Thymus (tissue), 14 donors: ENCODE measurements at places on chromosomes 2 and 18.

DNA sequence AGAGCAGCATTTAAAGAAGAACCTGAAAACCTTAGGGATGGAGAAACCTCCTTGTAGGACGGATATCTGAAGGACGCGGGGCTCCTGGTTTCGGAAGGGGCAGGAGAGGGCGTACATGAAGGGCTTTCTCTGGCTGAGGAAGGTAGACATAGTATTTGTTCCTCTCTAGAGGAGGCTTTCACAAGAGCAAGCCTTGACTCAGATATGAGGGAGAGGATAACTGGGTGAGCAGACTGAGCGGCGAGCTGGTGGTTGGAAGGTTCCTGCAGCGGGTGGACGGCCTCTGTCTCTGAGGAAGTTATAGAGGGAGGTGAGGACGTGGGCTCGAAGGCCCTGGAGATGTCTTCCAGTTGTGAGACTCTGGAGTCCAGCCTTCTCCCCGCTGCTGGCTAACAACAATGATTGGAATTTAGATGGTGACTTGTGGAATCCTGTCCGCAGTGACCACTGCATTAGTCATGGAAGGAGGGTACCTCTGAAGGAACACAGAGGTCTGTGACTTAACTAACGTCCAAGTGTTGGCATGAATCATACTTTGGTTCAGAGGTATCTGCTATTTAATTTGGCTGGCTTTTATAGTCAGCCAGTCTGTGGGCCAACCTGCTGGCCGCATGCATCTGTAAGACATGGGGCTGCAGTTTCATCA lies 80.9 kb downstream of the ASAP2 start:
- no peak overlapping the region for H3K27ac ChIP-seq
- H3K27me3 ChIP-seq, result no peaks in the 10 kb centered on the region
- no peak for DNase-seq
- H3K4me3 ChIP-seq, result no peak overlapping the region
- H3K4me1 ChIP-seq, result no peaks in the 10 kb centered on the region

DNA sequence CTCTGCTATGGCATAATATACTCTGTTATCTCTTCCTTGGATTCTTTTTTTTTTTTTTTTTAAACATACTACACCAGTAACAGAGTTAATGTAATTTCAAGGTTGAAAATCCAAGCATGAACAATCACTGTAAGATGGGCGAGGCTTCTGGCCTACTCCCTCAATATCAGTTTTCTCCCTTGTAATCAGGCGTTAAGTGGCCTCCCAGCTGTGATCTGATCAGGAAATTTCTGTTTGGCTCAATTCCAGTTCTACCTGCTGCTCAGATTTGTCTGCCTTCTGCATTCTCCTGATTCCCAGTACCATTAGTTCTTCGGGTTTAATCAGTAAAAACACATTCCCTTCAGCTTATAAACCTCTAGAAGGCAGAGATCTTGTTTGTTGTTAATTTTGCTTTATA lies 18.6 kb downstream of the PRKD3 start:
- peaks cover 8% of the 10 kb centered on the region for H3K36me3 ChIP-seq

GRCh38 chr2:240524963-240525718 lies 32.6 kb downstream of the ANKMY1 start:
- H3K36me3 ChIP-seq, result peaks cover 39% of the 10 kb centered on the region
- H3K4me1 ChIP-seq, result no peaks in the 10 kb centered on the region

- DNase-seq, result no peak
- H3K27me3 ChIP-seq, result no peaks in the 10 kb centered on the region
- no peak overlapping the region for H3K4me3 ChIP-seq
- H3K27ac ChIP-seq, result no peak overlapping the region
Observed at GRCh38 chr2:88188748-88189147, 18.6 kb downstream of the THNSL2 start.

- no peaks in the 10 kb centered on the region for H3K4me1 ChIP-seq
- H3K27me3 ChIP-seq, result no peaks in the 10 kb centered on the region
- no peak for DNase-seq
- H3K4me3 ChIP-seq, result no peak overlapping the region
- no peaks in the 10 kb centered on the region for H3K36me3 ChIP-seq
Observed at GRCh38 chr18:63619661-63620060, 24.4 kb downstream of the SERPINB4 start.

GRCh38 chr2:232026910-232027309 lies 65.4 kb downstream of the DIS3L2 start:
- peaks cover 20% of the 10 kb centered on the region for H3K36me3 ChIP-seq
- H3K4me3 ChIP-seq, result no peak overlapping the region
- no peak for DNase-seq
- H3K27me3 ChIP-seq, result no peaks in the 10 kb centered on the region

DNA sequence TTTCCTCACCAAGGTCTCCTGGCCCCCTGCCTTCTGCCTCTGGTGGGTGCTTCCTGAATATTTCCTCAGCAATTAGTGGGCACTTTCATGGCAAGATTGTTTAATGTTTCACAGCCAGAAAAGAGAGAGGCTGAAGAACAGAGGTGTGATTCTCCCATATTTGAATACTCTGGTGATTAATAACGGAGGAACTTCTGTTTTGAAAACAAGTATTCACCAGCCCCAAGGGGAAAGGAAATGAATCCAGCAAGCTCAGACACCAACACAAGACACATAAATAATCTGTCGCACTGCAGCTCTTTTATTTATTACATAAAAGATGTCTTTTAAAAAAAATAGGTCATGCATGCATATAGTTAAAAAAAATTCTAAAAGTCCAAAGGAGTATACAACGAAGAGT lies 57.7 kb downstream of the MRPL35 start:
- H3K36me3 ChIP-seq, result no peaks in the 10 kb centered on the region
- H3K4me1 ChIP-seq, result no peaks in the 10 kb centered on the region
- H3K27ac ChIP-seq, result no peak overlapping the region
- DNase-seq, result no peak
- H3K4me3 ChIP-seq, result no peak overlapping the region
- peaks cover 2% of the 10 kb centered on the region for H3K27me3 ChIP-seq

GRCh38 chr2:168336786-168337388 lies 89.5 kb upstream of the STK39 start:
- no peak overlapping the region for H3K4me3 ChIP-seq
- H3K27ac ChIP-seq, result no peak overlapping the region
- no peaks in the 10 kb centered on the region for H3K27me3 ChIP-seq
- DNase-seq, result no peak

- H3K27ac ChIP-seq, result no peak overlapping the region
- H3K36me3 ChIP-seq, result no peaks in the 10 kb centered on the region
- DNase-seq, result no peak
- no peaks in the 10 kb centered on the region for H3K27me3 ChIP-seq
- no peaks in the 10 kb centered on the region for H3K4me1 ChIP-seq
Observed at GRCh38 chr2:138703242-138703641, 76.9 kb downstream of the NXPH2 start.

DNA sequence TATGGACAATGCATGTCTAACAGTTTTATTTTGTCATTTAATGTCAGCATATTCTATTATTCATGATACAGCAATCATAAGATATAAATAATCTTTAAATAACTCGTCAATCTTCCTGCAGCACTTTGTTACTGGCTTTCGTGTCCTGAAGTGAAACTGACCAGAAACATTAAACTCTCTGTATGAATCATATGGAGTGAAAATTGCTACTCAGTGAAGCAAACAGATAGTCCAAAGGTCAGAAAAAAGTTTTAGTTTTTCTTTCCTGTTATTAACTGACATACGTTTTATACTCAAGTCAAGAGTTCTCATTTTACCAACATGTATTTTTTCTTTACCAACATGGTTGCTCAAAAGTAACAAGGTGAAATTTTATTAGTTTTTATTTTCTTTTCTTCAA lies 106.8 kb upstream of the GALNT5 start:
- H3K27me3 ChIP-seq, result no peaks in the 10 kb centered on the region
- no peak overlapping the region for H3K4me3 ChIP-seq
- H3K4me1 ChIP-seq, result no peaks in the 10 kb centered on the region
- H3K27ac ChIP-seq, result no peak overlapping the region

GRCh38 chr2:240741091-240741490 lies 49.4 kb downstream of the AQP12A start:
- no peak overlapping the region for H3K27ac ChIP-seq
- no peaks in the 10 kb centered on the region for H3K36me3 ChIP-seq
- DNase-seq, result no peak
- H3K27me3 ChIP-seq, result no peaks in the 10 kb centered on the region
- no peak overlapping the region for H3K4me3 ChIP-seq

GRCh38 chr2:74497777-74498499 lies 1.5 kb downstream of the LBX2 start:
- peaks cover 39% of the 10 kb centered on the region for H3K4me1 ChIP-seq
- H3K36me3 ChIP-seq, result peaks cover 8% of the 10 kb centered on the region
- peaks cover 69% of the 10 kb centered on the region for H3K27me3 ChIP-seq
- DNase-seq, result no peak
- H3K27ac ChIP-seq, result no peak overlapping the region

GRCh38 chr2:135647836-135648579 lies 93.6 kb upstream of the UBXN4 start:
- peaks cover 48% of the 10 kb centered on the region for H3K36me3 ChIP-seq
- no peaks in the 10 kb centered on the region for H3K27me3 ChIP-seq
- H3K27ac ChIP-seq, result no peak overlapping the region

DNA sequence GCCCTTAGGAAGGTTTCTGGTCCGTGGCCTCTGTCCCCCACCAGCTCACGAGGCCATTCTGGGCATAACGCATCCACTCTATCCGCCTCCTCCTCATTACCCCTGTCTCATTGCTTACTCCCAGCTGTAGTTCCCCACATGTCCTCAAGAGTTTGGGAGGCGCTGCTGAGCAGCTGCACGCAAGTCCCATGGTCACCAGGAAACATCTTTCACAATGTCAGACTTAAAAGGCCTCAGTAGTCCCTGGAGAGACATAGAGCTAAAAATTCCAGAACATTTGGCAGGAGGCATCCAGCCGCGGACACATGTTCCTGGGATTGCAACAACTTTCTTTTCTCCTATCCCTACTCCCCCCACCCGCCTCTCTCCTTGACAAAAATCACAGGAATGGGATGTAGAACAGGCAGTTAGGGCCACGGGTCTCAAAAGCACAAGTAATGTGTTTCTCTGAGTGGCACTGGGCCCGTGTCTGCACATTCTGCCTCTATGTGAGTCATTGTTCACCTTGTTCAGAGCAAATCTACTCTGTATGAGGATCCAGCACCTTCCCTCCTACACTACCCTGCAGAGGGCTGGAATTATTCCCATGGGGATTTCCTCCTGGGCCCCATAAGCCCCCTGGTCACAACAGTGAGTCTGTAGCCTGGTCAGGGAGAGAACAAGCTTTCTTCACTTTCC lies 8.1 kb downstream of the LBH start:
- no peaks in the 10 kb centered on the region for H3K27me3 ChIP-seq
- peaks cover 44% of the 10 kb centered on the region for H3K4me1 ChIP-seq
- H3K27ac ChIP-seq, result peak overlapping the region; percentile 48
- peak; percentile 79 for DNase-seq
- H3K4me3 ChIP-seq, result no peak overlapping the region

DNA sequence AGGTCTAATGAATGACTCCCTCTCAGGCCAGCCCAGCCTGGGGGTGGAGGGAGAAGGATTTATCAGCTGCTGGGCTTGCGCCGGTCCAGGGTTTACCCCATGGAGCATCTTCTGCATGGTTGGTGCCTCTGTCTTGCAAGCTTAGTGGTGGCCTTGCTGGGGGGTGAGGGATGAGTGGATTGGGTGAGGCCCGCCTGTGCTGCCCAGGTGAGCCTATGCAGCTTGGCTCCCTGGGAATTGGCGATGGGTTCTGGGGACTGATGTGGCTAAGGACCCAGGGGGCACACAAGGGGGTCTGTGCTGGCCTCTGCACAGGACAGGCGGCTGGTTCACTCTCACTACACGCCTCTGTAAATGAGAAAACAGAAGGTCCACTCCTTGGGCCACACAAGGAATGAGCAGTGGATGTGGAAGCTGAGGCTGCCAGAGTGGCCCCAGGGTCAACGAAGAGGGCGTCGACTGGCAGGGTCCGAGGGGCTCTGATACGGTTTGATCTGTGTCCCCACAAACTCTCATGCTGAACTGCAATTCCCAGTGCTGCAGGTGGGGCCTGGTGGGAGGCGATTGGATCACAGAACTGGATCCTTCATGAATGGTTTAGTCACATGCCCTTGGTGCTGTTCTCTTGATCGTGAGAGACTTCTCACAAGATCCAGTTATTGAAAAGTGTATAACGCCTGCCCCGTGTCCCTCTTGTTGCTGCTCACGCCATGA lies 151.6 kb upstream of the HDAC4 start:
- H3K36me3 ChIP-seq, result no peaks in the 10 kb centered on the region
- H3K27me3 ChIP-seq, result no peaks in the 10 kb centered on the region

DNA sequence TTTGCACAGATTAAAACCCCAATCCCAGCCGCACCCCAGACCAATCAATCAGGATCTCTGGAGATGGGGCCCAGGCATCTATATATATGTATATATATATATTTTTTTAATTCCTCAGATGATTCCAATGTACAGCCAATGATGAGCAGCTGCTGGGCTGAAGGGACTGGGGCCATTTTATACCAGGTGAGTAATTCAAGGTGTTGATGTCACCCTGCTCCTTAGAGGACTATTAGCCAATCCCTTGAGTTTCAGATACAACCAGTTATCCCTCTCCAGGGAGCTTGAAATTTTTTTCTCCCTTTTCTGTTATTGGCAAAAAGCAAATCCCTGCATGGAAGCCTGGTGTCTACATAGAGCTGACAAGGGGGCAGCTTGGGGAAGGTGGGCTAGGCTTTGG lies 59.8 kb downstream of the MCFD2 start:
- H3K27me3 ChIP-seq, result no peaks in the 10 kb centered on the region
- DNase-seq, result no peak
- H3K4me3 ChIP-seq, result no peak overlapping the region
- no peaks in the 10 kb centered on the region for H3K36me3 ChIP-seq

DNA sequence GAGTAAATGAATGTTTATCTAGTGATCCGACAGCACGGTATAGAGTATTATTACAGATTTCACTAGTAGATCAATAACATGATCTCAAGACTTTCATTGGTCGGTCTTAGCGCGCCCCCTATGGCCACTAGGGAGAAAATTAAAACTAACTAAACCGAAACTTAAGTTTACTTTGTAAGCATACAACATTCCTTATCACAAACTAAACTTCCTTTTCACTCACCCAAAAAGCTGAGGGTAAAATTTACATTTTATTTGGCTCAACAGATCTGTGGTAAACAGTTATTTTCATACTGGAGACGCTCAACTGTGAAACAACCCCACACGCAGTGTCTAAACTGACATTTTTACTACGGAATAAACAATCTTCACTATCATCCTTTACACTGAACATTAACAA lies 215.6 kb upstream of the MAP2 start:
- no peak for DNase-seq
- no peak overlapping the region for H3K4me3 ChIP-seq
- H3K36me3 ChIP-seq, result no peaks in the 10 kb centered on the region
- H3K4me1 ChIP-seq, result peaks cover 2% of the 10 kb centered on the region
- H3K27me3 ChIP-seq, result no peaks in the 10 kb centered on the region

DNA sequence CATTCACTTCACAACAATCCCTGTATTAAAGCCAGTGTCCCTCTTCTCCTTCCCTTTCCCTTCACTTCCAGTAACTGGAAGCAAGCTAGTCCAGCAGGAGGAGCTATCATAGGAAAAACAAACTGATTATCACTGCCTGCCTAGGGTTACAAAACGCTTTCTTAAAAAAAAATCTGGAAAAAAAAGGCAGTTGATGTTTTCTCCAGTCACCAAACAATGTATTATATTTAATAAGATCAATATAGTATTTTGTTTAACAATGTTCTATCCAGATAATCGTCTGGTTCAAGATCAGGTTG lies 78.8 kb upstream of the ITGB6 start:
- H3K27me3 ChIP-seq, result no peaks in the 10 kb centered on the region
- no peak overlapping the region for H3K4me3 ChIP-seq
- peaks cover 11% of the 10 kb centered on the region for H3K36me3 ChIP-seq
- H3K27ac ChIP-seq, result no peak overlapping the region
